ENCODE measurements at places on chromosomes 13 and 19.
A peak's percentile ranks its signal among the peaks of the same experiment; 100 is the strongest.

DNA sequence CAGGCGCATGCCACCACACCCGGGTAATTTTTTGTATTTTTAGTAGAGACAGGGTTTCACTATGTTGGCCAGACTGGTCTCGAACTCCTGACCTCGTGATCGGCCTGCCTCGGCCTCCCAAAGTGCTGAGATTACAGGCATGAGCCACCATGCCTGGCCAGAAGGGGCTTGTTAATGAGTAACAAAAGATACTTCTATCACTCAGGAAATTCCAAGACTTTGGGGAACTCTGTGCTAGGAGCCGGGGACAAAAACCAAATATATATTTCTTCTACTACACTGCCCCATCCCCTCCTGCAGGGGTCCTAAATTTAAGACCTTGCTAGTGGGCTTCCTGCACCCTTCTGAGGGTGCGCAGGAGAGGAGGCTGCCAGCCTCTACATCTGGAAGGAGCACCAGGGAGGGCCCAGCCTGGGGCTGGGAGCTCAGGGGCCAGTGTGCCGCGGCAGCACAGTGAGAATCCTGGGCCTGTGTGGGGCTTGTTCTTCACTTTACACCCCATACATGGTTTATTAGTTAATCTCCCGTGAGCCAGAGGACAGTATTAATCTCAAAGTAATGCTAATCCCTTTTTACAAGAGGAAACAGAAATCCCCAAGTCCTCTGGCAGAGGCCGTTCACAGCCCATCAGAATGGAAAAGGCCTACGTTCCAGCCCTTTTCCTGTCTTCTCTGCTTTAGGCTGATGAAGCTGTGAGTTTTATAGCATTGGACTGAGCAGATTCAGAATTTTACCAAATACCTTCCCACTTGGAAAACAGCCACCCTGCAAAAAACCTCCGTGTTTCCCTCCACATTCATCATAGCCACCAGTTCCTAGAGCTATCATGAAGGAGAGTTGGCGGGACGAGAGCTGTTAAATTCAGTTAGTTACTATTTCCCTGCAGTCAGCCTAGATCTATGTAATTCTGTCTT, 44.4 kb upstream of the NPAS1 start:
- DNase-seq, result no peak

GRCh38 chr19:49716154-49716553, 25.2 kb downstream of the CPT1C start:
- DNase-seq, result no peak

DNA sequence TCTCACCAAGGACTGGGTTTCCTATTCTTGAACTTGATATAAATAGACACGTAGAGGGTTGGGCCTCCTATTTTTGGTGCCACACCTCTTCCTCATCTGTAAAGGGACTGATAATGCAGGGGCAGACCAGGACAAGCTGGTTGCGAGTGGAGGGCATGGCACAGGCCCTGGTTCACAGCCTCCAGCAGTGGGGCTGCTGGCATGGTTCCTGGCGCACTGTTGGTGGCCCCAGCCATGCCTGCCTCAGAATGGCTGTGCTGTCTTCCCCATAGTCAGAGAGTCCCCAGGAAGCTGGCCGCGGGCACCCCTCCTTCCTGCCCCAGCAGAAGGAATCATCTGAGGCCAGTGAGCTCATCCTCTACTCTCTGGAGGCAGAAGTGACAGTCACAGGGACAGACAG, 10.5 kb upstream of the OVOL3 start:
- no peak for DNase-seq

GRCh38 chr13:99087954-99088491, 110.2 kb upstream of the DOCK9 start:
- DNase-seq, result no peak

DNA sequence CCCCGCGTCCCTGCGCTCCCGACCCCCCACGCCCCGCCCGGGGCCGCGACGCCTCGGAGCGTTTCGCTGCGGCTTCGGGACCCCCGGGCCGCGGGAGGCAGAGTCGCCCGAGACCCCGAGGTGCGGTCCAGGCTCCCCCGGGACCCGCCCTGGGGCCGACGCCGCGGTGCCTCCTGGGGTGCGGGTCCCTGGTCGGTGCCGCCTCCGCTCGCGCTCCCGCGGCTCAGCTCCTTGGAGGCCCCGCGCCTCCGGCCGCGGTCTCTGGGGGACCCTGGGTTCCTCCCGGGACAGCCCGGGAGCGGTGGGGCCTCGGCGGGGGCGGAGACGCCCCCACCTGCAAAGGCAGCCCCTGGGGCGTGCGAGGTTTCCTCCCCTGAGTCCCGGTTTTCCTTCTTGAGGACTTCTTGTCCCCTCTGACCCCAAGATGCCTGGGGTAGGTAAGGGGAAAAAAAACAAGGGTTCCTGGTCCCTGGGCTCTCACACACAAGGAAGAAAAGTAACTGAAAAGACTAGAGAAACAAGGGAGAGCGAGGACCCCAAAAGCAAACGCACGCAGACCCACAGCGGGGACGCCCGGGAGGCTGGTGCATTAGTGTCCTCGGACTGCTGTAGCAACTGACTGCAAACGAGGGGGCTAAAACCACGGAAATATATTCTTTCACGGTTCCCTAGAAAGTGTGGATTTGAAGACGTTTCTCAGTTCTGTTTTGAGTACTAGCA, 740 bp downstream of the ZNF555 start:
- no peak for DNase-seq

DNA sequence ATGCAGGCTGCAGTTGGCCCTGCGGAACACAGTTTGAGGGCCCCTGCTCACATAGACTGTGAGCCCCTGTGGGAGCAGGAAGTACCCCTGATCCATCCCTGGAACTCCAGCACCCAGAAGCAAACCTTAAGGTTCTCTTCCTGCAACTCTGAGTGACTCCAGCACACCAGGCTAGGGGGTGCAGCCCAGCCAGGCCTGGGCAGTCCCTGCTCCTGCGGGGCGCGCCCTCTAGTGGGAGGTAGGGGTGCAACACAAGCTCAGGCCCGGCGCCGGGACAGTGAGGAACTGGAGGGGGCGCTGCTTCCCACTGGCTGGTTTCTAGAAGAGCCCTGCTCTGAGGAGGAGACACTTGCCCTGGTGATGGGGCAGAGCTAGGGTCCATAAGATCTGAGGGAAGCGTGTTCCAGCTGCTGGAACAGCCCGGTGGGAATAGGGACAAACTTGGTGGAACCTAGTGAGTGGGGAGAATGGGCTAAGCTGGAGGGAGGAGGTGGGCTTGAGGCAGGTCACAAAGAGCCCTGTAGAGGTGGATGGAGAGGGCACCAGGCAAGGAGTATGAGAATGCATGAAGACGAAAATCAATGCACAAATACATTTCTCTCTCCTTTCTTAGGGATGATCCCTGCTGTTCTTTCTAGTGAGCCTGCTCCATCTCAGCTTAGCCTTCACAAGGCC, 5.0 kb downstream of the ZSCAN5A start:
- DNase-seq, result peak; percentile 33

DNA sequence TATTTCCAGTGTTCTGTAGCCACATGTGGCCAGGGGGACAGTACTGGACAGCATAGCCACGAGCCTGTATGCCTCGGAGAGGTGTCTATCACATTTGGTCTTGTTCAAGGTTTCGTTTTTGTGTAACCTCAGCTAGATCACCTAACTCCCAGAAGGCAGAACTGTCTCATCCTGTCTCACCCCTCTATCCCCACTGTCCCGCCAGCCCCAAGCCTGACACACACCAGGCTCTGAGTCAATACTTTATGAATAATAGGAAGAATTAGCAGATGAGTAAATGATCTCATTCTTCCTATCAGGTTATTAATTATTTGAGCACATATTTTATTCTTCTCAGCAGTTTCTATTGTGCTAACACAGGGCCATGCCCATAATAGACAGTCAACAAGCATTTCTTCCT, 132.2 kb downstream of the NUFIP1 start:
- DNase-seq, result no peak

DNA sequence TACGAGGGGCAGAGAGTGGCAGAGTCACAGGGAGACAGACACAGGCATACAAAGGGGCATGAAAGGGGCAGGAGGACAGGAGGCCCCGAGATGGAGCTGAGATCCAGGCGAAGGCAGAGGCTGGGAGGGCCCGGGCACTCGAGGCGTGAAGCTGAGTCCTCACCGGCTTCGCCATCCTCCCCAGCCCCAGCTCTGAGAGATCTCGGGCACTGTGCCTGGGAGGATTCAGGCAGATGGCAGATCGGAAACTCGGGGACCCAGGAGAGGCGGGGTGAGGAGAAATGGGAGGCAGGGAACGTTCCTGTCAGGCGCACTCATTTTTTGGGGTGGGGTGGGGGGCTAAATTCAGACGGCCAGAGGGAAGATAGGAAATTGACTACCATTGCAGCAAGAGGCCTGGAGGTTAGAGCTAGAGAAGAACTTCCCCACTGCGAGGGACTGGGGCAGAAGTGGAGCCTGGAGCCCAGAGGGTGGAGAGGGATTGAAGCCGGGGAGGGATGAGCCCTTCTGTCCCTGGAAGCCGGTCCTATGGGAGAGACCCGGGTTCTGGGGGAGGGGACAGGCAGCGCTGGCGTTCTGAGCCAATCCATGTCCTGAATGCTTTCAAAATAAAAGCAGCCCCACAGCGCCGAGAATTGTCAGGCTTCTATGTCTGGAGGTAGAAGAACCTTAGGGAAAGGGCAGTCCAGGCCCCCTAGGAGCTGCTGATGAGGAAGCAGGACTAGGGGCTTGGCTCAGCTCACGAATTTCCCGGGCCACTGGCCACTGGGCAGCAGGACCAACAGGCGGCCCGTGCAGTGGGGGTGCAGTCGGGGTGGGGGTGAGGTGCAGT, 12.6 kb downstream of the LRRC4B start:
- DNase-seq, result no peak

- DNase-seq, result no peak
These were observed 11.1 kb downstream of the PALM start for GRCh38 chr19:719636-720344.

- DNase-seq, result no peak
These were observed 62.9 kb upstream of the URI1 start for GRCh38 chr19:29878973-29879654.

- no peak for DNase-seq
These were observed 1.3 kb downstream of the IL11 start for GRCh38 chr19:55368701-55369563.

DNA sequence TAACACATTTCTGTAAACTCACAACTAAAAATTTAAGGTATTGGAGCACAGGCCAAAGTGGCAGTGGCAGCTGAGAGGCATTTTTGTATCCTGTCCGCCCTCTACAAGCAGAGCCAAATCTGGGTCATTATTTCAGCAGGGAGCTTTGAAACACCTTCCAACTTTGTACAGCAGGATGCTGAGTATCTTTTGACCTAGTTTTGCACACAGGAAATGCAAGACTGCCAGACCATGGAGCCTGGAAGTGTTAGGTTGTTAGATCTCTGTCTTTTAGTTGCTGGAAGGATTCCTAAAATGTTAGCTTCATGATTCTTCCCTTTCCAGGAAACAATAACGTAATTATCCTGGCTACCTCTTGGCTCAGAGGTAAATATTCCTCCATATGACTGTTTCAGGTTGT, 148.6 kb upstream of the ATXN8OS start:
- no peak for DNase-seq

DNA sequence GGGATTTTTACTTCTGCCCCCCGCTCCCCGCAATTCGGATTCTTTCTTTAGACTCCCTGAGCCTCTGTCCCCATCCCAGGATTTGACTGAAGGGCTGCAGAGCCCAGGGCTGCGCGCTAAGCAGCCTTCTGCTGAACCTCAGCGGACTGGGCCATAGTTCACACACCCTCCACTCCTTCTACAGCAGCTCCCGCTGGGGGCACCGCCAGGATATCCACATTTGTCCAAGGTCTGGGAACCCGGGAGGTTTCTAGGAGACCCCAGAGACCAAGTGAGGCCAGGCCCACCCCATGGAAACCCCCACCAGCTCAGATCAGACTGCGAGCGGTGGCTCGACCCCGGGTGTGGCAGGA, 463.3 kb downstream of the ITGBL1 start:
- DNase-seq, result no peak

GRCh38 chr13:80314711-80315653, 25.9 kb downstream of the SPRY2 start:
- no peak for DNase-seq

DNA sequence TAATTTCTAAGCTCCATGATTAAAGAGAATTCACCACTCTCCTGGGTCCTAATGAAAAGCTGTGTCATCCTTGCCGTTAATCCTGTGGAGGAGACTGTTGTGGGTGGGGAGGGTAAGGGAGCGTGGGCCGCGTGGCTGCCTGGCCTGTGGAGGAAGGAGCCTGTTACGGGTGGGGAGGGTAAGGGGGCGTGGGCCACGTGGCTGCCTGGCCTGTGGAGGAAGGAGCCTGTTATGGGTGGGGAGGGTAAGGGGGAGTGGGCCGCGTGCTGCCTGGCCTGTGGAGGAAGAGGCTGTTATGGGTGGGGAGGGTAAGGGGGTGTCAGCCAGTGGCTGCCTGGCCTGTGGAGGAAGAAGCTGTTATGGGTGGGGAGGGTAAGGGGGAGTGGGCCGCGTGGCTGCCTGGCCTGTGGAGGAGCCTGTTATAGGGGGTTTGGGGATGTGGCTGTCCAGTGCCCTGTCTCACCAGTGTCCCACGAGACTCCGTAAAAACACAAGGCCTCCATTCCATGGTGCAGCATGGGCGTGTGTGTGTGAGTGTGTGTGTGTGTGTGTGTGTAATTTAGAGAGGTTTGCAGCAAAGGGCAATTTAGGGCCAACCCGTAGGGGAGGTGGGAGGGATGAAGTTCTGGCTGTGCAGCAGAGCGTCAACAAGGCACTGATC, 15.6 kb upstream of the DCUN1D2 start:
- no peak for DNase-seq

GRCh38 chr19:30848636-30849425, 476.6 kb downstream of the ZNF536 start:
- no peak for DNase-seq

DNA sequence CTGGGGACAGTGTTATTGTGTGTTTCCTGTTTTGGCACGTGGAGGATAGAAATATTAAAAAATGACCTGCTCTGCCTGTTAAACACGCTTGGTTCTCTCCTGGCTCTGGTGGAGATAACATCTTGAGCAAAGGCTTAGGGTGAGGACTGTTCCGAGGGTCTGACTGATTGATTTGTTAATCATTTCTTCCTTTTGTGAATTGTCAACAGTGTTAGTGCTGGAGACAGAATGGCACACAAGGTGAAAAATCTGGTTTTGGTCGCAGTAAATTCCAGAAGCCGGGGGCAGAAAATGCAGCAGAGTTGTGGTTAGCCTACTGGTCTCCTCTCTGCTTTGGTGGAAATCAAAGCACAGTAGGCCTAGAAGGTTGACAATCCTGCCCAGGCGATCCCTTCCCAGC, 163.6 kb downstream of the FGF9 start:
- DNase-seq, result no peak

GRCh38 chr13:45064889-45065288, 55.4 kb upstream of the GTF2F2 start:
- no peak for DNase-seq

GRCh38 chr13:84946192-84946591, 853.0 kb downstream of the SLITRK6 start:
- DNase-seq, result no peak

DNA sequence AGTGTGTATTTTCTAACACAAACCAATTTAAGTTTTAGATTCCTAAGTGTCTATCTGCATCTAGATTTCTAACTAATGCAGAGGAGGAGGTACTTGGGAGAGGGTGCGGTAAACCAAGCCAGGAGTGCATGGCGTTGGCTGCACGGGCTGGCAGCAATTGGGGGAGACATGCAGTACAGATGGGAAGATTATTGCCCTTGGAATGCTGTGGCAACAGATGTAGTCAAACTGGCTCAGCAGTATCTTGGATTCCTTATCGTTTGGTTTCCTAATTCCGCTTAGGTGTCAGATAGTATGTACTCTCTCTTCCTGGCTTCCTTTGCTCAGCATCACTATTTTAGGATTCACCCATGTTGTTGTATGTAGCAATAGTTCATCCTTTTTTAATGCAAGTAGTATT, 29.4 kb upstream of the STK24 start:
- DNase-seq, result no peak

Measured in T-cell (primary cell).